ENCODE measurements at places on chromosomes 3 and 15.

DNA sequence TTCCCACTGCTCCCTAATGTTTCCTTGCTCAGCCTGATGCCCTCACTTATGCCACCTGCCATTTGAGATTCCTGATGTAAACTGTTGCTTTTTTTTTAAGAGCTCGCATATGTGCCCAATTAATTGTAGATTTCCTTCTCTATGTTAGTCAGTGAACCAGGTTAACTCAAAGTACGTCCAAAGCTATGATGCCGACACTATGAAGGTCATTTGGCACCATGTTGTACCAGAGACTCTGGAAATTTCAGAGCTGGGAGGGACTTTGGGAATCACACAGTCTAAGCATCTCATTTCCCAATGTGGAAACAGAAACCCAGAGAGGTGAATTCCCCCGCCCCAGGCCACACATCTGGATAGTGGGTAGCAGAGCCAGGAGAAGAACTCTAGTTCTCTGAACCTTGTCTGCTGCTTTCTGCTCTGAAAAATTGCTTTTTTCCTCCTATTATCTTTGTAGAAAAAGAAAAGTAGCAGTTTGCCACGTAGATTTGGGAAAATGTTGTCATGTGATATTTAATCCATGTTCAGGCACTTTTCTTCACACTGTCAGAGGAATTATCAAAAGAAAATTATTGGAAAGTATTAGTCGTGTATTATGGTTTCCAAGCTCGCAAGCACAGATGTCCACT lies 38.5 kb upstream of the TNFAIP8L3 start:
- ATAC-seq = peak; percentile 26

DNA sequence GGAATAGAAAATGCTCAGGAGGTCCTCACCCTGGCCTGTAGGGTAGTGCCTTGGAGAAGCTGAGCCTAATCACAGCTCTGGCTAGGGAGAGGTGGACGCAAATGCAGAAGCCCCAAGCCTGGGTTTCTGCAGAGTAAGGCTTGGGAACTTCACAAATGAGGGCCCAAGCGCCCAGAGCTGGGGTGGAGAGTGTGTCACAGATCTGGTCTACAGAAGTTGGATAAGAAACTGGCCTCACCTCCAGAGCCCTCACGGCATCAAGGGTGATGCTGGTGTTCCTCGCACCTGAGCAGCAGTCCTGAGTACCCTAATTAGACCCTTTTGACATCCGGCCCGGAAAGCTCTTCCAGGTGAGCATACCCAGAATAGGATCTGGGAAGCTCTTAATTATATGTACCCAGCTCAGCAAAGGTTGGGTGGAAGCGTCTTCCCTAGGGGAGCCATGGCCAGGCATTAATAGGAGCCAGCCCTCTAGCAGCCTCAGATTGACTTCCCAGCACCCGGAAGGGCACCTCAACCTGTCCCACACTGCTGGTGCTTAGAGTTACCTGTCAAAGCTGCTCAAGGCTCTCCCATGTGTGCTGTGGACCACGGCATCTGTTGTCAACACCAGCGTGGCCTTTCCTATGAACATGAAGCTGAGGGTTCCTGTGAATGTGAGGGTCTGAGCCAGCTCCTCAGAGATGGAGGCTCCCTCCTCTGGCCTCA lies 31.8 kb downstream of the RBM5 start:
- ATAC-seq = no peak

- no peak for ATAC-seq
Observed at GRCh38 chr3:74349015-74349414, 265.4 kb downstream of the CNTN3 start.

DNA sequence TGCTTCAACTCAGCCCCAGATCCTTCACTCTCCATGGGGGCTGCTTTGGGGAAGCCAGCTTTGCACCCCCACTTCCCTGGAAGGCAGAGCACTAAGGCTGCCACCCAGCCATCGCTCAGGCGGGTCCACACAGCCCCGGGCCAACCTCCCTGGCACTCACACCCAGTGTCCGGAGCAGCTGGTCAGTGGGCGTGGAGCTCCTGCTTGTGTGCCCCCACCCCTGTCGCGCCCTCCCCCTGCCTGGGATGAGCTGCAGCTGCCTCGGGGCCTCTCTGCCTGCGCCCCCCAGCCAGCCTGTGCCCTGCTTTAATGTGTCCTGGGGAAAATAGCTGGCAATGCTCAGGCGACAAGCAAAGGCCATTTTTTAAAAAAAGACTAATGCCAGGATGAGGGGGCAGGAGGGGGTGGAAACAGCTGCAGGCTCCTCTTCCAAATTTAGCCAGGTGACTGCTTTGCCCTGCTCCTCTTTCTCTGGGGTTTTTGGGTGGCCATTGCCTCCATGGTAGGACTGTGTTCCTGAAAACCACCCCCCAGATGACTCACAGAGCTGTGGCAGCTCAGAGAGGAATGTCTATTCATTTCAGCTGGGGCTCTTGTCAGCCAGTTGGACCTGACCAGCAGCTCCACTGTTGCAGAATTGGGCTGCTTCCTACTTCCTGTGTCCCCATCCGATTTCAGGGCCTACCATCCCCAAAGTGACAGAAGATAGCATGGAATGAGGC lies 65.0 kb downstream of the CEMIP start:
- ATAC-seq = peak; percentile 75

DNA sequence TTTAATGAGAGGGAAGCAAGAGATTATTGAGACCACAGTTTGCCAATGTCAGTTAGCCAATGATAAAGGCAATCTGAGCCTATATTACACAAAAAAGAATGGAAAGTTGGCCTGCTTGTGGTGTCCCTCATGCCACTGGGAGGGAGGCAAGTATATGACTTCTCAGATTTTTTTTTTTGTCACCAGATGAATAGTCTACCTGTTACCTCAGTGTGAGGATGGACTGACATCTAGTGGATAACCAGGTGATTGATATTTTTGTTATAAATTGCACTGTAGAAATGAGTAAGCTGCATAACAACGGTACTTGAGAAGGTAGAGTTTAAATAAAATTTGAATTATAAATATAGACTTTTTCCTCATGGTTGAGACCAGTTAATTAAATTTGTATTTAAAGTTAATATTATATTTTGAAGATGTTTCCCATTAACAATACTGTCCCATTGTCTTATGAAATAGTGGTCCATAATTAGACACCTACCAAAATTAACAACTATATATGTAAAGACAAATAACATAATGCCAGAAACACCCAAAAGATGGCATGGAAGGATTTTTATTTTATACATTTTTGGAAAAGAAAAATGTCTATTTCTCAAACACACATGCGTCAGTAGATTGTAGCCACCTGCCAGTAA lies 237.8 kb upstream of the GADL1 start:
- peak; percentile 79 for ATAC-seq

DNA sequence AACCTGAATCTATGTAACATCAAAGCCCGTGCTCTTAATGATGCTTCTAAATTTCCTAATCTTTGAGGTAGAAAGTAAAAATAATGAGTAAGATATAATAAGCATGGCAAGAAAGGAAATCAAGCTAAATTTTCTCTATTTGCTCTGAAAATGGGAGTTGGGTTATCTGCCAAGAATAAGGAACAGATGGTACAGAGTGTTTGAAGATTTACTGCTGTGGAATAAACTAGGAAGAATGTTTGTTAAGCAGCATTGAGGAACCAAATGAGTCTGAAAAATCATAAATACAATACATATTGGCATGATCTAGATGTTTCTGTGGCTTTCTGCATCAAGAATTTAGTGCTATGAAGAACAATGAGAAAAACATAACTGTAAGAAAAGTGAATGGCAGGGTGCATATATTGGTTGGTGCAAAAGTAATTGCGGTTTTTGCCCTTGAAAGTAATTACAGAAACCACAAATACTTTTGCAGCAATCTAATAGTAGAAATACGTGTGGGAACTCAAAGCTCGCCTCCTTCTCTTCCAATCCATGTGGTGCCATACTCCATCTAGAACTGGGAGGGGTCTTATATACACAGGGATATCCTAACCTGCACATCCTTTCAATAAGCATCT lies 87.6 kb downstream of the SUCNR1 start:
- no peak for ATAC-seq
